IMR-90 (cell line): ENCODE measurements at places on chromosomes 3 and 15.
A peak's percentile ranks its signal among the peaks of the same experiment; 100 is the strongest.

GRCh38 chr3:172982736-172983364 is 158.2 kb downstream of the SPATA16 start:
- no peak for DNase-seq

DNA sequence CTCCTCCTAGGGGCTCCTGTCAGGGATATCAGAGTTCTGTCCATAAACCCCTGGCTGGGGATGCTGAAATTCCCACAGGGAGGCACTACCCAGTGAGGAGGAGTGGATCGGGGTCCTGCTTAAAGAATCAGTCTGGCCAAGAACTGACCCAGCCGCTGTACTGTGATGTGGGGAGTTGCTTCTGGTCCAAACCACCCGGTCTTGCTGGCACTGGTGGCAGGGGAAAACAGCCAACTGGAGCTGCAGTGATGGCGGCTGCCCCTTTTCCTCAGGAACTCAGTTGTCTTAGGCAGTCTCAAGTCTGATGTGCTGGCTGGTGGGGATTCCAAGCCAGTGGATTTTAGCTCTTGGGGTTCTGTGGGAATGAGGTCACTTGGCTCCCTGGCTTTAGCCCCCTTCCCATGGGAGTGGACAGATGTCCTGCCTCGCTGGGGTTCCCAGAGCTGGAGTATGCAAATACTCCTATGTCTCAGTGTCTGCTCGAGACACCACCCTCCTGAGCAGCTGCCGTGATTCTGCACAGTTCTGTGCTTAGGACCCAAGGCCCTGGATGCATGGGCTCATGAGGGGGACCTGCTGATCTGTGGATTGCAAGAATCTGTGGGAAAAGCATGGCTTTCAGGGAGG is 97.1 kb downstream of the SLC25A26 start:
- DNase-seq: no peak

DNA sequence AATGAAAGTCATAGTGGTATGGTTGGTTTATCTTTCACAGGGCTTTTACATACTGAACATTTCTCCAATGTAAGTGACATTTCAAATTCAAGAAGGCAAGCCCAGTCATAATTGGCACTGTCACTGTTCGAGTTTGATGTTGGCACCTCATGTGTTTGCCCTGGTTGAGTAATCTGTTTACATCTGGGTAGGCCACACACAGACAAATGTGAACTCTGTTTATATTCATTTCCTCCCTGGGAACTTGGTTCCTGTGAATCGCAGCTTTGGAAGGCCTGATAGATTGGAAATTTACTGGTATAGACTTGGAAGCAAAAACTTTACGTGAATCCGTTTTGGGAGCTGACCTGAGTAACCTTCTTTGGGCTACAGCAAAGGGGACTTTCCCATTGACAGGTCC is 395.2 kb upstream of the AZI2 start:
- no peak for DNase-seq

- no peak for DNase-seq
Observed at GRCh38 chr3:73055583-73055982, 5.9 kb upstream of the EBLN2 start.

DNA sequence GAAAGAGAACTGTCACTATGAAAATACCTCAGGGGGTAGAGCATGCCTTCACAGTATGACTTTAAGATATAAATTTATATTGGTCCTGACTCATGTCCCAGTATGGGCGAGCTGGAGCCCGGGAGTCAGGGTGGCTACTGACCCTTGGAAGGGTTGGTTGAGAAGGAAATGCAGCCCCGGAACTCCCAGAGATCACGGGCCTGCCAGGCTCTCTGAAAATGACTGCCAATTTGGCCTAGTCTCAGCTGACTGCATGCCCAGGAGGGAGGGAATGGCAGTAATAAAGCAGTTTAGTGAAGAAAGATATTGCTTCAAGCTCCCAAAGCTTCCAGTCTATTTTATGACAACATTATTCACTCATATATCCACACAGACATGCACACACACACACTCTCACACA is 299.0 kb downstream of the NR2F2 start:
- no peak for DNase-seq

DNA sequence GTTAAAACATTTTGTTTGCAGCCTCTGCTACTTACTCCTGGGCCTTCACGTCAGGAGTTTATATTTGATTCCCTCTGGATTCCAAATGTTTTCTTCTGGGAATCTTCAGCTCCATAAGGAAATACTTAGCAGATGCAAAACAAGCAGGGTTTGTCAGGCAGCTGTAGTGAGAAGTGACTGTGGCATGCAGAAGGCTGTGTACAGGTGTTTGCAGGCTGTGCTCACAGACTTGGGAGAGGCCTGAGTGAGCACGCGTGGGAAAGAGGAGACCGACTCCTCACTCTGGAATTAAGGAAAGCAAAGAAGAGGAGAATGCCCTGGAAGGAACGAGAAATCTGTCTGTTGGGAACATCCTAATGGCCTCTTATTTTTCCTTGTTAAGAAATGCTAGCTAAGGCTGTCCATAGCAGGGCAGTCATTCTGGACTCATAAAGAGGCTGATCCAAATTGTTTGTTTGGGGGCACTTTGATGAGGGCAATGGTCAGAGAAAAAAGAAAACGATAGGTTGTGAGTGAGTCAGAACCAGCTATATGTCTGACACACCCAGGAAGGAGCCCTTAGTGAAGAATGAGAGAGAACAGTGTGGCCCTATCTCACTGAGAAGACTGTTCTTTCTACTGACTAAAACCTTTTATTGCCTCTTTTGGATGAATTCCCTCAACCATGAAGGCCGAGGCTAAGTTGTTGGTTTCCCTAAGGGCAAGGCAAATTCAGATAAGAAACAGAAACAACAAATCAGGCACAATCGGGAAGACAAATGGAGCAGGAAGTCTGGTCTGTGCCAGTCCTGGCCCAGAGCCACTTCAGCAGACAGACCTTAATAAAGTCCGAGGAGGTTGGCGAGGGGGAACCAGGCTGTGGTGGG is 82.6 kb downstream of the TGFBR2 start:
- peak; percentile 75 for DNase-seq

- DNase-seq: peak; percentile 38
Observed at GRCh38 chr3:187831125-187832051, 86.1 kb upstream of the BCL6 start.

- DNase-seq: peak; percentile 40
Observed at GRCh38 chr3:180319461-180319860, 282.5 kb upstream of the TTC14 start.

DNA sequence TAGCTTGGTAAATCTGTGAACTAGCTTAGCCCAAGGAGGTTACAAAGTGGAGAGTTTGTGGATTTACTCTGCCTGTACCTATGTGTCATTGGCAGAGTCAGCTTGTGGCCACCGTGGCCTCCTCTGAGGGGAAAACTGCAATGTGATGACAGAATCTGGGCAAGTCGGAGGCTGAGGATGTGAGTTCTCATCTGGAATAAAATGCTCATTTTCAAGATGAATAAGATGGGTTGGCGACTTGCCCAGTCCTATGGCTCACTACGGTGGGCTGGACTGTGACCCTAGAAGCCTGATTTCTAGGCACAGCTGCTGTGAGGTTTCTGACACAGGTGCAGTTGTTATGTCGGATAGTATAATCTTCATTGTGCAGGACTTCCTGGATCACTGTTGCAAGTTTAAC is 83.7 kb downstream of the ETV5 start:
- DNase-seq: peak; percentile 84
